ENCODE measurements at places on chromosomes 7 and 10.

- no peak for DNase-seq
Observed at GRCh38 chr10:82609845-82610244, 734.9 kb downstream of the NRG3 start.

GRCh38 chr10:77264527-77264926 is 373.1 kb downstream of the KCNMA1 start:
- DNase-seq: no peak

DNA sequence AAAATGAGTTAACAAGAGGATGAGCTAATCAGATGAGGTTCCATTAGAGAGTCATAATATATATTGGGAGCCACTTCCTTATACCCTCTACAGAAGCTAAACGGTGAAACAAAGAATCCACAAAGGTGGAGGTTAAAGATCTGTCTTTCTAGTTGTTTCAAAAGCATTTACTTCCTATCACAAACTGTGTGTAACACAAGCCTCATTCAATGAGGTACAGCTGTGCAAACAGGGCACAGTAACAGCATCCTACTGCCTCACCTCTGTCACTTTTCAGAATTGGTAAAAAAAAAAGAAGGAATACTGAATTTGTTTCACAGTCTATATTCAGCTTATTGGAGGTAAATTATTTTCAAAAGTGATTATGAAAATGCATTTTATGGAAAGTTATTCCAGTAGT is 128.7 kb downstream of the AGMO start:
- DNase-seq: no peak

DNA sequence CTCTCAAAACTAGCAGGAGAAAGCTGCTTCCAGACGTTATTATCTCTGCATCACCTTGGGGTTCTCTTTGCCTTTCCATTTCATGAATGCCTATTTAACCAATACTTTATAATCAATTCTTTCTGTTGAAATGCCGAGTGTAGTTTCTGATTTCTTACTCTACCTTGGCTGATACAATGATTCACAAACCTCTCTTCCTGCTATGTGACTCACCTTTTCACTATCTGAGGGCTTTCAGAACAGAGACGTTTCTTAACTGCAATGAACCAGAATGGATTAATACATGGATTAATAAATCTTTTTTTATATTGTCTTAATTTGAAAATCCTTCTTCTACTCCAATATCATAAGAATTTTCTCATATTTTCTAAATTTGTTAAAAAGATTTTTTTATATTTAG is 46.4 kb upstream of the ZNF746 start:
- DNase-seq: no peak

- no peak for DNase-seq
Observed at GRCh38 chr7:122135275-122135674, 8.8 kb downstream of the AASS start.

GRCh38 chr7:1883031-1883761 is 213.1 kb downstream of the ELFN1 start:
- no peak for DNase-seq

GRCh38 chr10:88386204-88386788 is 196.8 kb downstream of the RNLS start:
- peak; percentile 66 for DNase-seq

DNA sequence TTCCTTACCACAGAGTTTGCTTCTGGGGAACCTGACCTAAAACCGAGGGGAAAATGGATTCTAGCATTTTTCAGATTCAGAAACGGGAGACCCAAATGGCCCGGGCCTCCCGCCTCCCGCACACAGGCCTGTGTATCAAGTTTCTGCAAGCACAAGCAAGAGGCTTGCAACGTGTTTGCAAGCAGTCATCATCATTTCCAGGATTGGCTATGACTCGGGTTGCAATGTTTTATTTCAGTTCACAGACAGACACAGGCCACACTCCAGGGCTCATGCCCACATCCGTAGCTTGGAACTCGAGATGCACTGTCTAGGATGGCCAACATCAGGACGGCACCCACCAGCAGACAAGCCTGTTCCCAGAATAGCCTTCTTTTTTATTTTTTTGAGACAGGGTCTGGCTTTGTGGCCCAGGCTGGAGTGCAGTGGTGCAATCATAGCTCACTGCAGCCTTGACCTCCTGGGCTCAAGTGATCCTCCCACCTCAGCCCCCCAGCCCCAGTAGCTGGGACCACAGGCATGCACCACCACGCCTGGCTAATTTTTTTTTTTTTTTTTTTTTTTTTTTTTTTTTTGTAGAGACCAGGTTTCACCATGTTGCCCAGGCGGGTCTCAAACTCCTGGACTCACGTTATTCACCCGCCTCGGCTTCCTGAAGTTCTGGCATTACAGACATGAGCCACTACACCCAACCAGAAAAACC is 68.1 kb upstream of the FOXK1 start:
- no peak for DNase-seq

DNA sequence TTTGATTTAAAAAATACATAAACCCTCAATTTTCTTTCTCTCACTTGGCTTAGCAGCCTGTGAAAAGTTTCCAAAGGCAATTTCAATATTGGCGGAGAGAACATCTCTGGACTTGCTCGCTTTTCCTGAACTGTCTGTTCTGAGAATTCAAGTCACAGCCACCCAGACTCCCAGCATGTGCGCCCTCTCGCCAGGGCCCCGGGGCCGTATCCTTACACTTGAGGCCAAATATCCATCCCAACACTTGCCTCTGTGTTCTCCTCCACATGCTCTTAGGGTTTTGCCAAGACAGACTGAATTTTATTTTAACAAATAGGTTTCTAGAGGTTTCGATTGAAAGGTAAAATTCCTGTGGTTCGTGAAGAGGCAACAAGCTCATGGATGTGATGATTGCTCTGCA is 111.5 kb upstream of the GPR26 start:
- no peak for DNase-seq

GRCh38 chr10:7902413-7902812 is 84.1 kb downstream of the TAF3 start:
- no peak for DNase-seq

DNA sequence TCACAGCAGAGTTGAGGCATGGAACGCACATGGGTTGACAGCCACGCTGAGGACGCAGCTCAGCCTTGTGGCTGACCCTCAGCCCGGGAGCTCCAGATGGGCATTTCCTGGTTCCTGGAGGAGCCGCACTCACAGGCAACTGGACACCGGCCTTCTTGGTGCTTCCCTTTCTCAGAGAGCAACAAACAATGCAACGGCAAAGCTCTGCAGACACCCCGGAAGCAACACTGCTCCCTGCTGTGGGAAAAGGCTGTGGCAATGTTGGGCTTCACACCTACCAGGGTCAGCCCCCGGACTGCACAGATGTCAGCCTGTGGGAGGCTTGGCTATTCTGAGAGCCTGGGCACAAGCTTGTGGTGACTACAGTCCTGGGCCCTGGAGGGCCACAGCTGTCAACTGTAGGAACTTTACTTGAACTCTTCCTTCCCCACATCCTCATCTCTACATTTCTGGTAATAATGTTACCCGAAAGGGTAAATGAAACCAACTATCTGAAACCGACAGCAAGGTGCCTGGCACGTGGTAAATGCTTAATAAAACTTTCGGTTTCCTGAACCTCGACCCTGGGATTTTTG is 597.5 kb upstream of the MKI67 start:
- DNase-seq: no peak

DNA sequence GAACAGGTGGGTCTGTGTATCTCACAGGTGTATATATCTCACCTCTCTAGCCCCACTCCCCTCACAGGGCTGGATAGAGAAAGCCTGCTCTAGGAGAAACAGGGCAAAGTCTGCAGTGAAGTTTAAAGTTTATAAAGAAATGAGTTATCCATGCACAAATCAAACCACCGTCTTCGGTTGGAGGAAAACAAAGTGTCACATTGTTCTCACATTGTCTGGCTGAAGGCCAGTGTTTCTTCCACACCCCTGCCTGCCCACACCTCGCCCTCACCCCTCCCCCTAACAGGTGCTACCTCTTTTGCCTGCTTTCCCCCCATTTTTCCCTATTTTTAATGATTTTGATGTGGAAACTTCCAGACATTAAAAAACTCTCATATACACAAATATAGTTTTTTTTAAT is 25.8 kb downstream of the AQP1 start:
- DNase-seq: no peak

Data from Kasumi-1 (cell line).